ENCODE measurements at places on chromosomes 7 and 10.

GRCh38 chr7:64880322-64881297, 22.5 kb upstream of the ZNF273 start:
- DNase-seq: no peak

DNA sequence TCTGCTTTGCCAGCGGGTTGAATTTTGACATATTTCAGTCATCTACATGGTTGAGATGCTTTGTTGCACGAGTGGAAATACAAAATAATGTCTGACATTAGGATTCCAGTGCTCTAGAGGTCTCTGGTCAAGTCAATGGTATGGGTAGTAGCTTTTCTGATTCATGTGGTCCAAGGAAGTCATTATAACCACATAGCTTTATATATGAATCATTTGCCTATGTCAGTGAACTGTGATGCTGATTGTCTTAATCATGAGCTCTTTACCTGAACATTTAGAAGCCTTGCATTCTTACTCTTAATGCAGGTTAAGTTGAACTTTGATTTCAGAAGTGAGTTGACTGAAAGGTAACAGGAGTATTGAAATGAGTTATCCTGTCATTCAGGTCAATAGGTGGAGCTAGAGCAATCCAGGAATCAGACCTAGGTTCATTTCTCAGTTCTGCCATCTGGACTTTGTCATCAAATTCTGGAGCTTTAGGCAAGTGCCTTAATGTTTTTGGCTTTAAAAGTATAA, 3.3 kb downstream of the MAPK8 start:
- DNase-seq: no peak

GRCh38 chr7:19094598-19095352, 22.7 kb downstream of the TWIST1 start:
- no peak for DNase-seq

DNA sequence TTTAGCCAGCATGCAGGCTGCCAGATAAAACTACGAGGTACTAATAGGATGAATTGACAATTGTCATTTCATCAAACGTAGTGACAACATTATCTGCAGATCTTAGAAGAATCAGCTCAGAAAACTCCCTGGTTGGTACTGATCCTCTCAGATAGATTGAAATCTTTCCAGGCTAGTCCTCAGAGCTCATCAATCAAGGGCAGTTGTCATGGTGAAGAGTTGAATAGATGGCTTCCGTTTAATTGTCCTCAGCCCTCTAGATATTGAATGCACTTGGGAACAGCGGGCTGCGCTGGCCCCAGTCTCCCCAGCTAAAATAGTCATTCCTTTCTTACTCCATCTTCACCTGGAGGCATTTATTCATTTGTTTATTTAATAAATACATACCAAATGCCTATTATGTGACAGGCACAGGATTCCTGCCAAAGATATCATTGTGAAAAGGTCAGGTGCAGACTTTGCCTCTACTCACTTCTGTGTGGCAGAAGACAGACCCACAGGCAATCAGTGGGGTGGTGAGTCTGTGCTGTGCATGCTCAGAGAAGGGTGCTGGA, 1081.6 kb downstream of the TYW1 start:
- no peak for DNase-seq

GRCh38 chr10:90447831-90448230, 410.0 kb downstream of the HTR7 start:
- DNase-seq: no peak

GRCh38 chr7:102272075-102272916, 14.4 kb upstream of the SH2B2 start:
- DNase-seq: peak; percentile 89

GRCh38 chr7:38506756-38507155, 124.4 kb downstream of the AMPH start:
- no peak for DNase-seq

GRCh38 chr10:94103801-94104221, 110.1 kb downstream of the PLCE1 start:
- no peak for DNase-seq

DNA sequence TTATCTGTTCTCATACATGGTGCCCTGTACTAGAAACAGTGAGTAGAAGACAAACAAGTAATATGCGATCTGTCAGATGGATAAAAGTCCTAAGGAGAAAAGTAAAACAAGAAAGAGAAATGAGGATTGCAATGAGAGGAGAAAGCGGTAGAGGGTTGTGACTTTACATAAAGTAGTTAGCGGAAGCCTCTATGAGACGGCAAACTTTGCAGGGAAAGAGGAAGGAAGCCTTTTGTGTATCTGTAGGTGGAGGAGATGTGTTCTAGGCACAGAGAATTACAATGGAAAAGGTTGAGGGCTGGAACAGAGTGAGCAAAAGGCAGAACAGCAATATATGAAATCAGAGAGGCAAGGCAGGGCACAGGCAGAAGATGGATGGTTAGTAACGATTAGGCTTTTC, 150.4 kb upstream of the SEMA3E start:
- DNase-seq: no peak

- DNase-seq: no peak
Measured at GRCh38 chr7:107212725-107213124, 43.9 kb downstream of the HBP1 start.

DNA sequence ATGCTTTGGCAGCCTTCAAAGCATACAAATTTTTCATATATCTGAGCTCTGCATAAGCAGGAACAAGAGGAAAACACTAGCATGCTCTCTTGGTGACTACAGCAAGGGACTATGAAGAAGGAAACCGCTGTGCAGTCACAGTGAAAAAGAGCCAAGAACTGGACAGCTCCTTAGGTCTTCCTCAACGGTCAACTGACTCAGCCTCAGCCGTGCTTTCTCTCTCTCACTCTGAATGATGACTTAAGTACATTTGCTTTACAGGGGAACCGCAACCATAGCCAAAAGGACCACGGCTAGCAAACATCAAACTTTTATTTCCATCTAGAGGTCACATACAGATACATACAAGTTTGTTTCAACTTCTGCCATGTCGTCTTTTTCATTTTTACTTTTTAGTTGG, 69.9 kb downstream of the HYCC1 start:
- no peak for DNase-seq

- no peak for DNase-seq
Measured at GRCh38 chr10:7464691-7465090, 53.9 kb upstream of the SFMBT2 start.

DNA sequence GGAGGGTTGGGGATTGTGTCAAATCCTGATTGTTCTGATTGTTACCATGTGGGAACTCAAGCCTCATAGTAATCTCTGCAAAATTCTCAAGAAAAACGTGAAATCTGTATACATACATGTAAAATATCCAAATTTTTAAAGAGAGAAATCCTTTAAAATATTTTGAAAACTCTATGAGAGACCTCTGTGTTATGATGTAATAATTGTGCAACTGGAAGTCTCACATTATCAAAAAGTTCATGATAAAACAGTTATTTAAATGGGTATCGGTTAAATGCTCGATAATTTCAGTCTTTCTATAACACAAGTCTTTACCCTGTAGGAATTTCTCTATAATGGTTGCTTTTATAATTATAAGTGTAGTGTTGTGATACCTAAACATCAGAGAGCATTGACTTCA, 95.5 kb downstream of the TMEM26 start:
- no peak for DNase-seq

DNA sequence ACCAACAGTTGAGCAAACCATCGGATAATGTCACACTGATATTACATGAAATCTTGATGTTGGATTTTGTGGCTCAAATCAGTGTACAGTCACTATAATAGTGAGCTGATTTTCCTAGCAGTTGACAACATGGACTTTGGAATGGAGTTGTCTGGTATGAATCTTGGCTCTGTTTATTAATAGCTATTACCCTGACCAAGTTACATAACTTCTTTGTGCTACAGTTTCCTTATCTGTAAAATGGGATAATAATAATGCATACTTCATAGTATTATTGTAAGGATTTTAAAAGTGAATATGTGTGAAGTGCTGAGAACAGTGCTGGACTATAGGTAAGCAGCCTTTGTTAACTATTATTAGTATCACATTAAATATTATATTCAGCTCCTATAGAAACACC, 26.1 kb upstream of the ANLN start:
- no peak for DNase-seq

DNA sequence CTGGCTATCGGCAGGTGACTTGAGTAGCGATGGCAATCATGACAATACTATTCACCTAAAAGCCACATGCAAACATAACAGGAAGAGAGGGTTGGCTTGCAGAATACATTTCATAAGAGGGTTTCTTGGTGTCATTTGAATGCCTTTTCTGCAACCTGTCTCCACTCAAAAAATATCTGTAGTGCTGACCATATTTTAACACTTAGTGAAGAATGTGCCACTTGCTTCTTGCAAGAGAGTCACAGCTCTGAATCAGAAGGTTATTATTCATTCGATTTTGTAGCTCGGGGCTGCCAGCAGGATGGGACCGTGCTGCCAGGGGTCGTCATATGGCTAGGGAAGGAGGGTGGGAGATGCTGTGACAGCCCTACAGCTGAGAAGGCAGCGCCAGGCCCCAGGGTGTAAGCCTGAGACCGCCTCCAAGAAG, 152.0 kb upstream of the PITRM1 start:
- DNase-seq: no peak

GRCh38 chr10:69955897-69956740, 96.5 kb upstream of the MACROH2A2 start:
- DNase-seq: no peak

- DNase-seq: no peak
Measured at GRCh38 chr7:50209461-50210135, 94.9 kb upstream of the IKZF1 start.

GRCh38 chr7:24786306-24786705, 29.0 kb upstream of the GSDME start:
- DNase-seq: no peak

- no peak for DNase-seq
Measured at GRCh38 chr10:22611425-22612115, 102.8 kb downstream of the PIP4K2A start.

GRCh38 chr7:25669281-25669781, 441.0 kb upstream of the NPVF start:
- no peak for DNase-seq

Measured in GM12891 (cell line).